GM23248 (cell line): ENCODE measurements at places on chromosomes 1 and 21. TPM values are rescaled to one million over a fixed set of nuclear protein-coding genes. Genes with fewer than 3 reads are reported as not detected.

APCS gene
- total RNA-seq = not detected in 2 replicates

TMCO1 gene
- total RNA-seq = 116 and 126 TPM in 2 replicates

AJAP1 gene
- under 0.01 and 0.86 TPM in 2 replicates for total RNA-seq

ACTL8 gene
- 0.11 TPM in 1 of 2 replicates, not detected in the other for total RNA-seq

ARHGEF10L gene
- 16.1 and 19.3 TPM in 2 replicates for total RNA-seq

DNA sequence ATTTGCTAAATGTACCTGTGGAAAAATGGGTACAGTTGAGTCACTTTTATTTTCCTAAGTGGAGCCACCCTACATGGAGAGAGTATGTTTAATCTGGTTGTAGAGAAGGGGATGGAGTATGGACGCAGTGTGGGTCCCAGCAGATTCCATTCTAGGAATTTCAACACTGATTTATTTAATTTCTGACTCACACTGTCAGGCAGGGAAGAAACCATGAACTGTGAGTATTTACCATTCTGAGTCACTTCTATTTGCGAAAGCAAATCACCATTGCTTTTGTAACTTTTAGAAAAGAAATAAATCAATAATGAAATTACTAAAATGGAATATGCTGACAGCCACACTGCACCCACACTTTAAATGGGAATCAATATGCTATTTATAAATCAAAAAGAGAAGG, 339.0 kb downstream of the DSCAM start:
- DNase-seq = no peak

GRCh38 chr1:85134583-85135391, 66.0 kb downstream of the SYDE2 start:
- DNase-seq = peak; percentile 75

DNA sequence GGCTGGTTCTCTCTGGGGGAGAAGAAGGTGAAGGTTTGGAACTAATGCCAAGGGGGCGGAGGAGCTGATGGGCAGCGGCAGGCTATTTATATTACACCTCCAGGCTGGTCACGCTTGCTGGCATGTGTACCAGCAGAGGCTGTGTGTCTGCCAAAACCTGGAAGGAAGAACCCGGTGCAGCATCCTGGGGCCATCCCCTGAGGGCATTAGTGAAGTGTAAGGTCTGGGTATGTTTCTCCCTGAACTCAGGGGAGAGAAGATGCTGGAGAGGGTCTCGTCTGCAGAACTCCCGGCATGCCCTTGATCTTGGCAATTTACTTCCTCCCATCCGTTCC, 5.3 kb downstream of the DISP3 start:
- no peak for DNase-seq

GRCh38 chr1:167683226-167683625, 38.6 kb upstream of the MPZL1 start:
- DNase-seq = no peak

GRCh38 chr1:14296795-14297194, 301.7 kb upstream of the KAZN start:
- DNase-seq = peak; percentile 10

- DNase-seq = no peak
Observed at GRCh38 chr1:219902951-219903350, 25.4 kb downstream of the SLC30A10 start.

DNA sequence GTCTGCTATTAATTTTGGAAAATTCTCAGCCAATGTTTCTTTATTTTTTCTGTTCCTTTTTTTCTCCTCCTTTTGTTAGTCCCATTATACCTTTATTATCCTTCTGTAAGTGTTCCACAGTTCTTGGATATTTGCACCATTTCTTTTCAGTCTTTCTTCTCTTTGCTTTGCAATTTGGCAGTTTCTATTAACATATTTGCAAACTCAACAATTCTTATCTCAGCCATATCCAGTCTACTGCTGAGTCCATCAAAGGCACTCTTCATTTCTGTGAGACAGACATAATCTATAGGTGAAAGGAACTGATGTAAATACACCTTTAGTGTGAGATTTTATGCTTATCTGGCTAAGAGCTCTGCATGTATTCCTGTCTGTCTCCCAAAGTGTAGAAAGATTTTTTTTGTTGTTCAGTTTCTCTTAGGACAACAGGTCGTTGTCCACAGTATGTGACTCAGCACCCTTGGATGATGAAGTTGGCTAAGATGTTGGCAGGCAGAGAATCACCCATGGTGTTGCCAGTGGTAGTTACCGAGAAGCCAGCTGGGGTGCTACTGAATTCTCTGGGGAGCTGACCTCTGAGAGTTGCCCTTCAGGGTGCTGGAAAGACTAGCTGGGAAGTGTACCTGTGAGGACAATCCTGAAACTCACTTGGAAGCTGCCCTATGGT, 38.4 kb downstream of the LEPR start:
- DNase-seq = peak; percentile 64

DNA sequence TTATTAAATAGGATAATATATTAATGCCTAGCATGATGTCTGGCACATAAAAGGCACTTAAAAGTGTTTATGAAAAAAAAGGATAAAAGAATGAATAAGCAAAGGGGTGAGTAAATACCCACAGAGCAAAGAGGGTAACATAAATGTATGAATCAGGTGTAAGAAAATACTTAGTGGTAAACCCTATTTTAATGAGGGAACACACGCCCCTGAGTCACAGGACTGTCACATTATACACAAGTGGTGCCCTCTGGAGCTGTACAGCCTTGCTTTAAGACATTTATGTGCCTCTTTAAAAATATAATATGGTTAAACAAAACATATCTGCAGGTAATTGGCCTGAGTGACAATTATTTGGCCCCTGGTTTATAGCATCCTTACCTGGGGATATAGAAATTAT, 78.1 kb upstream of the PTBP2 start:
- DNase-seq = no peak

- peak; percentile 86 for DNase-seq
Observed at GRCh38 chr1:53766831-53767405, 28.0 kb upstream of the GLIS1 start.

- DNase-seq = peak; percentile 9
Observed at GRCh38 chr1:200673952-200674823, 4.5 kb upstream of the DDX59 start.

- DNase-seq = no peak
Observed at GRCh38 chr1:243351337-243351736, 95.5 kb downstream of the SDCCAG8 start.

GRCh38 chr1:14440731-14441130, 157.8 kb upstream of the KAZN start:
- peak; percentile 19 for DNase-seq
